Esophagus squamous epithelium (tissue), 5 donors: ENCODE measurements at places on chromosomes 5 and 9.

GRCh38 chr9:113535756-113536155, 72.2 kb downstream of the RGS3 start:
- no peaks in the 10 kb centered on the region for H3K27me3 ChIP-seq
- no peak overlapping the region for H3K4me3 ChIP-seq
- H3K4me1 ChIP-seq, result peaks cover 16% of the 10 kb centered on the region
- H3K27ac ChIP-seq, result peak overlapping the region; percentile 86
- no peaks in the 10 kb centered on the region for H3K36me3 ChIP-seq

DNA sequence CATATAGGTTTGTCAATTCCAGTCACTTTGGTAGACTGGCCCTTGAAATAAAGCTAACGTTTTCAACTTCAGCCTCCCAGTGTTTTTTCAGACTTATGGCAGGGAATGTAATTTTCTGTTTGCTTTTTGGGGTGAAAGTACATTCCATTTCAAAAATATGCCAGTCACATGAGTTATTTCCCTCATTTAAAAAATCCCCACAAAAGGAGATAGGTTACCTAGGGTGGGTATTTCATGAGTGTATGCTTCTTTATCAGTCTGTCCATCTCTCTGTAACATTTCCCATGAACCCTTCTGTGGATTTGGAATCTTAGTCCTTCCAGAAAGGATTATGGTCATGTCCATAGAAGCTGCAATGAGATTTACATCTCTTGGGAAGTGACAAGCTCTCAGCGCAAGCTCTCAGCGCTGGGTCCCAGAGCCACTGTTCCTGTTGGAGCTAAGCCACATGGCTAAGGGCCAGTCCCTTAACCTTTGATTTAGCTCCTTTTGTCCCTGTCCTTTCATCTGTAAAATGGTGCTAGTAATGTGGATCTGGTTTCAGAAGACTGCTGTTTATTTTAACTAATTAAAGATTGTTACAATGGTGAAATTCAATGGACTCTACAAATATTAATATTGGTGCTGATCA, 294.9 kb downstream of the NR3C1 start:
- peaks cover 8% of the 10 kb centered on the region for H3K4me1 ChIP-seq
- no peaks in the 10 kb centered on the region for H3K36me3 ChIP-seq
- no peak overlapping the region for H3K27ac ChIP-seq
- no peak for DNase-seq
- H3K4me3 ChIP-seq, result no peak overlapping the region
- H3K27me3 ChIP-seq, result no peaks in the 10 kb centered on the region

DNA sequence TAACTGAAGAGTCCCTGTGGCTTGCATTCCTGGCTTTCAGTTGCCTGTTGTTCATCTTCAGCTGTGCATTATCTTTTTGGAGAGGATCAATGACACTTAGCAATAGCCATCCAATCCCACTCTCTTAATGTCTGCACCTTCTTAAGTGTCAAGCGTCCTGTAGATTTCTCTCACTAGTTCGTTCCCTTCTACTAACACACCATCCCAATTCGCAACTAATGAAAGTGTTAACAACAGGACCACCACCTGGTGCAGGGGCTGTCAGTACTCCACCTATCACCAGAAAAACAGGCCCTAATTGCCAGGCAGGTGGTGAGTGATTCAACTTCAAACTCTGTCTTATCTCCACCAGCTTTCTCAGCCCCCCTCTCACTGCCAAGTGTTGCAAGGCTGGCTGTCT, 169.4 kb upstream of the EFNA5 start:
- no peak for DNase-seq
- H3K27me3 ChIP-seq, result no peaks in the 10 kb centered on the region
- H3K27ac ChIP-seq, result no peak overlapping the region
- H3K4me1 ChIP-seq, result no peaks in the 10 kb centered on the region
- H3K4me3 ChIP-seq, result no peak overlapping the region

- no peaks in the 10 kb centered on the region for H3K36me3 ChIP-seq
- H3K27me3 ChIP-seq, result no peaks in the 10 kb centered on the region
- DNase-seq, result no peak
- H3K27ac ChIP-seq, result no peak overlapping the region
- no peaks in the 10 kb centered on the region for H3K4me1 ChIP-seq
Measured at GRCh38 chr5:79529110-79529509, 15.2 kb upstream of the HOMER1 start.

DNA sequence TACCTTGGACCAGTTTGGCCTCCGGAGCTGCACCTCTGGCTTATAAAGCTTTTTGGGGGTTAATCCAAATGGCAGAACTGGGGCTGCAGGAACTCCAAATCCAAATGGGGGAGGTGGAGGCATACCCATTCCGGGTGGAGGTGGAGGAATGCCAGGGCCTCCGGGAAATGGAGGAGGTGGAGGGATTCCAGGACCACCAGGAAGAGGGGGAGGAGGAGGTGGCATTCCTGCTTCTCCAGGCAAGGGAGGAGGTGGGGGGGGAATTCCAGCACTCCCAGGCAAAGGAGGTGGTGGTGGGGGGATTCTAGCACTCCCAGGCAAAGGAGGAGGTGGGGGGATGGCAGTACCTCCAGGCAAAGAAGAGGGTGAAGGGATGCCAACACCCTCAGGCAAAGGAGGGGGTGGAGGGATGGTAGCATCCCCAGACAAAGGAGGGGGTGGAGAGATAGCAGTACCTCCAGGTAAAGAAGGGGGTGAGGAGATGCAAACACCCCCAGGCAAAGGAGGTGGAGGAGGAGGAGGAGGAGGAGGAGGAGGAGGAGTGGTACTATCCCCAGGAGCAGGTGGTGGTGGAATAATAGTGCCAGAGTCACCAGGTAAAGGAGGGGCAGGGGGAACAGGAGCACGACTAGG, 45.2 kb downstream of the DIAPH1 start:
- no peaks in the 10 kb centered on the region for H3K27me3 ChIP-seq
- no peak overlapping the region for H3K4me3 ChIP-seq
- peaks cover 42% of the 10 kb centered on the region for H3K36me3 ChIP-seq
- no peak overlapping the region for H3K27ac ChIP-seq

DNA sequence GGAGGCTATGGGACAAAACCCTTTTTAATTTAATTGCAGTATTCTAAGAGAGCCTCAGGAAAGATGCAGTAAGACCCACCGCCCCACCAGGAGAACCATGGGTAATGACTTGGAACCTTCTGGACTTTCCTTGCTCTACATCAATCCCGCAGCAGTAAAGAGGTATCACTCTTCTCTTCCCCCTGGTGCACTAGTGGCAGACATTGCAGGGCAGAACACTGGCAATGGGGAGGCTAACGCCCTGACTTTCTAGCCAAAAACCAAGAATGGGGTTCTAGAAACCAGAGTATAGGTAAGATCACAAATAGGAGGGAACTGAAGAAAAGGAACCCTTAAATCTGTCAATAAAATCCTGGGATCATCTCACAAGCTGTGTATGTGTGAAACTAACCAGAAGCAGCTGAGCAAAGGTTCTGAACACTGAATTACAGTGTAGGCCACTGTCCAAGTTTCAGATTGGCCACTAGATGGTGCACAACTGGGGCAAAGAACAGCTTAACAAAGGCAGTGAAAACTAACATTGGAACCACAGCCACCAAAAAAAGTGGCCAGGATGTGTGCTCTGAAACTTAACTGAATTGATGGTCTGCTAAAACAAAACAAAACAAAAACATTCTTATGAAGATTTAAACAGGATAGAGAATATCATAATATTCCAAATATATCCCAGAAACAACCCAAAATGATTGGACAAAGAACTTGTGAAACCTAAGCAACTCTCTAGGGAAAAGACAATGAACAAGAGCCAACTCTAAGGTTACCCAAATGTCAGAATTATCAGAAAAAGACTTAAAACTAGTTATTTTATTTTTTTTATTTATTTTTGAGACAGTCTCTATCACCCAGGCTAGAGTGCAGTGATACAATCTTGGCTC, 6.6 kb upstream of the FAM151B start:
- DNase-seq, result no peak
- H3K36me3 ChIP-seq, result no peaks in the 10 kb centered on the region
- no peaks in the 10 kb centered on the region for H3K27me3 ChIP-seq
- H3K4me1 ChIP-seq, result peaks cover 11% of the 10 kb centered on the region
